ENCODE measurements at places on chromosomes 2 and 18. TPM values are rescaled to one million over a fixed set of nuclear protein-coding genes. Genes with fewer than 3 reads are reported as not detected.

MC5R gene
- total RNA-seq: not detected

GEN1 gene
- 15.5 TPM for total RNA-seq

G6PC2 gene
- total RNA-seq: not detected

STAT4 gene
- total RNA-seq: 54.6 TPM

GALNT13 gene
- total RNA-seq: not detected

CNTNAP5 gene
- not detected for total RNA-seq

HOXD8 gene
- not detected for total RNA-seq

COL3A1 gene
- not detected for total RNA-seq

ONECUT2 gene
- not detected for total RNA-seq

CCDC148 gene
- total RNA-seq: not detected

SAG gene
- total RNA-seq: not detected

PAIP2B gene
- 3.2 TPM for total RNA-seq

BARD1 gene
- 24.5 TPM for total RNA-seq

REEP1 gene
- total RNA-seq: 0.37 TPM

DSG4 gene
- total RNA-seq: not detected

OR6B2 gene
- not detected for total RNA-seq

RAB6C gene
- not detected for total RNA-seq

POTEI gene
- total RNA-seq: not detected

EMILIN1 gene
- 0.29 TPM for total RNA-seq

ATIC gene
- 305 TPM for total RNA-seq

IL1R1 gene
- total RNA-seq: 5.7 TPM

TEX44 gene
- not detected for total RNA-seq

ZNF236 gene
- total RNA-seq: 13.7 TPM

SLC9A2 gene
- 0.07 TPM for total RNA-seq

SLC16A14 gene
- 1.1 TPM for total RNA-seq

HJURP gene
- total RNA-seq: 127 TPM

SOCS6 gene
- total RNA-seq: 0.42 TPM

TUBB8B gene
- not detected for total RNA-seq

CNGA3 gene
- total RNA-seq: not detected

ESPNL gene
- 0.05 TPM for total RNA-seq

RAPGEF4 gene
- total RNA-seq: 0.24 TPM

TTN gene
- 0.91 TPM for total RNA-seq

SERPINB3 gene
- total RNA-seq: not detected

MYOM1 gene
- 0.40 TPM for total RNA-seq

Measured in activated naive CD4-positive, alpha-beta T cell treated with anti-CD3 and anti-CD28 coated beads for 36 hours (primary cell).